IMR-90 (cell line): ENCODE measurements at places on chromosomes 7 and 10. TPM values are rescaled to one million over a fixed set of nuclear protein-coding genes. Genes with fewer than 3 reads are reported as not detected.

Gene TBL2
- total RNA-seq = 81.7 and 94.1 TPM in 2 replicates

Gene PON2
- 36.2 and 49.7 TPM in 2 replicates for total RNA-seq

DNA sequence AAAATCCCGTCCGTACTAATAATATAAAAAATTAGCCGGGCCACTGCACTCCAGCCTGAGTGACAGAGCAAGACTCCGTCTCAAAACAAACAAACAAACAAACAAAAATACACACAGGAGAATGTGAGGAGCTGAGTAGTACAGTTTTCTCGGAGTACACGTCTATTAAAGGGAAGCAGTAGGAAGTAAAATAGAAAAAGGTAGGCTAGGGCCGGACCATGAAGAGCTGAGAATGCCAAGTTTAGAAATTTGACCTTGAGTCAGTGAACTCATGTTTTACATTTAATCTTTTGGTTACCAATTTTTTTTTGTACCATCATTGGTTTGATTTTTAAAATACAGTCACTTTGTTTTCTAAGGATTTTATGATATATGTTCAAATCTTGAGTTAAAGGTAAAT is 64.1 kb downstream of the KAT6B start:
- no peak for DNase-seq

DNA sequence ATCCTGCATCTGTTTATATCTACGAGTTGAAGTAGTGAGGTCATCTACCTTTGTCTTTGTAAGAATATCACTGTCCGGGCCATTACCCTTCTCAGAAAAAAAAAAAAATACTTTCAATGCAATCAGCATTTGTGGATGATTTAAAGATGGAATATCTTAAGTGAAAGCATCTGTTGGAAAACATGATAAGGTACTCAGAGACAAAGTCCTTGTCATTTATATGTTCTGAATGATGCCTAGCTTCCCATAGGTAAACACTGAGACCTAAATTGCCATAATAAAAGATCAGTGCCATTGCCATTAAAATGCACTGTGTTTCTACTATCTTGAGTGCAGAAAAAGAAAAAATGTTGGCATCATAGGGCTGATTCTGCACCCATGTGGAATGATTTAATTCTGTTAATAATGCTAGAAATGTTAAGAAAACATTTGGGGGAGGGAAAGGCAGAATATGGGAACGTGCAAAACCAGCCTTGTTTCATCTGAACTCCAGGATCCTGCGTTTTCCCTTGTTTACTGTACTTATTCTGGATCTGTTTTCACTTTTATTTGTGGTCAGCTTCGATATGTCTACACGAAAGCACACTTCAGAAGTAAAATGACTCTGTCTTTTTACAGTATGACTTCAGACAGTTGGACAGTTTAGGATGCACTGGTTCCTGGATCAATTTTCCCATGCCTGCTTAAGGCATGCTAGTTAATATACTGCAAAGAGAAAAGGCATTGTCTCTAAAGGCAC is 669.8 kb downstream of the SUGCT start:
- no peak for DNase-seq

DNA sequence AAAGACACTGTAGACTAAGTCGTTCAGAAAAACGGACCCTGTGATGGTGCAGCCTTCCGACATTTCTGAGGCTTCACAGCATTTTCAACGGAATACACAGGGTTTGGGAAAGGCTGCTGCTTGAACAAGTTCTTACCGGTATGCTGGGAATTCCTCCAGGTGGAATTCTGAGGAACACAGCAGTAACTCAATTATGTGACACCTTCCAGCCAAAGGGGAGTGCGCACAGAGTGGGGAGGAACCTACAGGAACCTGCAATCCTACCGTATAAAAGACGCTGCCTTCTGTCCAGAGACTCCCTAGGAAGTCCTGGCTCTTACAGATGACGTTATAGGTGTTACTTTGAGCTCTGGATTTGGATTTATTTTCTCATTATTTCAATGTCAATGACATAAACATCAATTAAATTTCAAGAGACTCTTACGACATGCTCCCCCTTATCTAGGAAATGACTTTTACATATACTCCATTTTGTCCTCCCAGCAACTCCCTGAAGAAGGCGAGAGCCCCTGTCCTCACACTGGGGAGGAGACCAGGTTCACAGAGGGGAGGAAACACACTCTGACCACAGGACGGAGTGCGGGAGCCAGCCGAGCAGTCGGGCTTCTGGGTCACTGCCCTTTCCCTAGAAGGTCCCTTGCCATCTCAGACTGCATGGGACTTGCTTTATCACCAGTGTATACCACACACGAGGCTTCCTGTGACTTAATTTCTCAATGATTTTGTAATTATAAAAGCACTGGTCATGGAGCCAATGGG is 27.9 kb downstream of the VIPR2 start:
- DNase-seq = no peak

- no peak for DNase-seq
These were observed 36.4 kb downstream of the NRP1 start for GRCh38 chr10:33298110-33298509.

GRCh38 chr10:15244635-15245197 is 76.2 kb upstream of the NMT2 start:
- DNase-seq = no peak

DNA sequence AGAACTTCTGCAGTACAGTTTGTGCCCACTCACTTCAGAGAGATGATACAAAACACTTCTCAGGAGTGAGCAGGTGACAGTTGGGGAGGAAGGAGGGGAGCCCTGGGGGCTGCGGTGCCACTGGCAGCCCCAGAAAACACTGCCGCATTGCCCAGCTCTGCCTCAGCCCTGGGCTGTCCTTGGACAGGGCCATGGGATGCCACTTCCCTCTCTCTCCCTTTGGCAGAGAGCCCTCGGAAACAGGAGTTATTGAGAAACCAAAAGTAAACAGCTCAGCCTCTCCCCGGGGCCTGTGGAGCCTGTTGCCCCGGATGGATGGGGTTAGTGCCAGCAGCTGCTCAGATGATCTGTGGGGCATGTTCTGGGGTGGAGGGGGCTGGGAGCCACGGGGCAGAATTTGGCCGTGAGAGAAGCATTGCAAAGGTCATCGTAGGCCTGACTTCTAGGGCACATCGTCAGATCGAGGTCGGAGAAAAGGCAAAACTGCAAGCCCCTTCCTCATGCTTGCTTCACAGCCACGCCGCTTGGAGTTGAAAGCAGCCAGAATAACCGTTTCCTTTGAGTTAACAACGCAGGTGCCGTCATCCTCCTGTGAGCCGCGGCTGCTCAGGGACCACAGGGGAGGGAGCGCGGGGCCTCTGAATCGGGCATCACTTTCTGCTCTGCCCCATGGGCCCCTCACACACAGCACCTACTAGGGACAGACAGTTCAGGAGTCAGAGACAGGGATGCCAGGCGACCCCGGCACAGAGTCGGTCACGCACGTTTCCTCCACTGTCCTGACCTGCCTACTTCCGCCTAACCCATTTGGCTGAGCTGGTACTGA is 256.4 kb downstream of the CAMK1D start:
- DNase-seq = peak; percentile 60

Gene NPFFR1
- not detected in 2 replicates for total RNA-seq

GRCh38 chr10:118042827-118043242 is 3.9 kb downstream of the RAB11FIP2 start:
- DNase-seq = no peak

GRCh38 chr10:50600286-50600685 is 23.5 kb downstream of the SGMS1 start:
- DNase-seq = no peak

Gene INMT
- total RNA-seq = 1.7 and 2.2 TPM in 2 replicates

Gene CSTF2T
- 18.6 and 22.5 TPM in 2 replicates for total RNA-seq

- no peak for DNase-seq
These were observed 101.0 kb downstream of the SVIL start for GRCh38 chr10:29533696-29534285.

- no peak for DNase-seq
These were observed 42.3 kb downstream of the COA1 start for GRCh38 chr7:43686991-43687390.

Gene C10orf53
- not detected in 2 replicates for total RNA-seq

DNA sequence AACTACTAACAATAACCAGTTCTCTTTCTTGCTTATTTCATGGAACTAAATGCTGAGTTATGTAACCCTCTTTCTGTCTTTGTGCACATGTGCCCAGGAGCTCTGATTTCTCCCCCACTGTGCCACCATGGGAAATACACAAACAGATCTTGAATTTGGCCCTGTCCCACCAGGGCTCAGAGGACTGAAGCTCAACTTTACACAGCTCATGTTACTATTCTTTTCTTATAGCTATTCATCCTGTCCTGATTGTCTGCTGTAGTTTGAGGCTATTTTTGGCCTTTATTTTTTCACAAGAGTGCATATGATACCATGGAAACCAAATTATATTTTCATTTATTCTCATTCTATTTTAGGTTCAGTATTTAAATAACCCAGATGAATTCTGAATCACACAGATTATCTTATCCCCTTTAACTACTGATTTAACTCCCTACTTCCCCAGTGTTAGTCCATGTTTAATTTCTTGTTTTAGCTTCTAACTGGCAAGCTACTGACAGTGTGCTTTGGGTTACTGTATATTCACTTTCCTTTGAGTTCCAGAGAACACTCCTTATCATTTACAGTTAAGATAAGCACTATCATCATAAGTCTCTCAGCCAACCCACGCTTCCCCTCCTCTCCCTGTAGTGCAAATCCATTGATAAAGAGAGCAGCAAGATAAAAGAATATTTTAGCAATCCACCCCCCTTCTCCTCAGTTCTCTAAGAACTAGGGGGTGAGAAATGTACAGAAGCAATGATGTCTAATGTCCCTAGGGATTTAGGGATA is 71.8 kb upstream of the GSDME start:
- DNase-seq = no peak

Gene CRHR2
- not detected in 2 replicates for total RNA-seq

Gene OPN1SW
- total RNA-seq = not detected in 2 replicates

GRCh38 chr10:79142522-79143309 is 74.0 kb downstream of the ZMIZ1 start:
- no peak for DNase-seq

DNA sequence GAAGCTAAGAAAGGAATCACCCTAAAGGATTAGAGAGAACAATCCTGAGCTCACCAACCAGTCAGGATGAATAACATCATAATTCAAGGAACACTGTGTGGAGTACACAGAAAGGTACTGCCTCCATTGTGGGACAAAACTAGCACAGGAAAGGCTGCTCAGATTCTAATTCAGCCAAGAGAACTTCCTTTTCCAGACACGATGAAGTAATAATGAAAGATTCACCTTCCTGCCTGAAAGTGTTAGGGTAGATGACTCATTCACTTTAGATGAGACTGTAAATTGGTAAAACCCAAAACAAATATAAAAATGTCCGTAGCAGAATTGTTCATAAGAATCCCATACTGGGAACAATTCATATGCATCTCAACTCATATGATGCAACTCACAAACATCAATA is 167.2 kb downstream of the CDC14C start:
- no peak for DNase-seq
